Activated CD4-positive, alpha-beta memory T cell treated with anti-CD3 and anti-CD28 coated beads, Interleukin-2, amount 10 ng/mL, durations not matched to agents 7 days and 5 days (primary cell): ENCODE measurements at places on chromosomes 1 and 21.

DNA sequence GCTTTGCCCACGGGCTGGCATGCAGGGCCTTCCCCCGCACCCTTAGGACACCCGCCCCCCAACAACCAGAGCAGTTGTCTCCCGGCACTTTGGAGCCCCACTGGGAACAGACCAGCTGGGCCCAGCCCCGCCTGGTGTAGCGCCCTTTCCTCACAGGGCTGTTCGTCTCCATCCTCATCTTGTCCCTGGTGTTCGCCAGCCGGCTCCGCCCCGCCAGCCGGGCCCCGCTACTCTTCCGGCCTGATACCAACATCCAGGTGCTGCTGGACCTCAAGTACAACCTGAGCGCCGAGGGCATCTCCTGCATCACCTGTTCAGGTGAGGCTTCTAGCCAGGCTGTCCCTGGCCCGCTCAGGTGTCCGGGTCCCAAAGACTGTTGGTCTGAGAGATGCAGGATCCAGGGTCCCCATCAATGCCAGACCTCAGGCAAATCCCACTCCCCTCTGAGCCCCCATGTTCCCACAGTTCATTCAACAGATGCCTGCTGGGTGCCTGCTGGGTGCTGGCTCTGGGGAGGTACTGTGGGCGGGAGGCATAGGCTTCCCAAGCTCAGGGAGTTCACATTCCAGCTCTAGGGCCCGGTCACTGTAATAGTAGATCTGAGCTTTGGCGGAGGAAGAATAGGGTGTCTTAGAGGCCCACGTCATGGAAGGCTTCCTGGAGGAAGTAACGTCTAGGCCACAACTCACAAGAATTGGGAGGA, 41.7 kb downstream of the DISP3 start:
- no peaks in the 10 kb centered on the region for H3K4me1 ChIP-seq
- no peak overlapping the region for H3K4me3 ChIP-seq
- DNase-seq = no peak
- H3K36me3 ChIP-seq = no peaks in the 10 kb centered on the region
- no peaks in the 10 kb centered on the region for H3K27me3 ChIP-seq

- no peak overlapping the region for H3K4me3 ChIP-seq
- no peak overlapping the region for H3K27ac ChIP-seq
- H3K27me3 ChIP-seq = peaks cover 5% of the 10 kb centered on the region
- DNase-seq = no peak
- no peaks in the 10 kb centered on the region for H3K4me1 ChIP-seq
Measured at GRCh38 chr1:47935163-47935562, 62.0 kb downstream of the TRABD2B start.

DNA sequence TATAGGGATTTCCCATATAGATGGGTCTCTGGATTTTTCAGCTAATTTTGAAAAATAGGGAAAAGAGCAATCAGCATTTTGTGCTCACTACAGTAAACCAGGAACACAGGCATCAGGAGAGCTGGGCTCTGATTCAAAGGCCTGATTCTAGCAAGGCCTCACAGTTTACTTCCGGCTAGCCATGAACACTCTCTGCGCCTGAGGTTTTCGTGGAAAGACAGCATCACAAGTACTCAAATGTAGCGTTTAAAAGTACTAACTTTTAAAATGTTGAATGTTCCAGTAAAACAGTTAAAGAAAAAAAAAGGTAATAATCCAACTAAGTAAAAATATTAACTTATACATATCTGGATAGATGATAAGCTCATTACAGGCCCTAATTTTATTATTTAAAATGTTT, 120.6 kb downstream of the SLC45A1 start:
- H3K27ac ChIP-seq = no peak overlapping the region
- H3K4me3 ChIP-seq = no peak overlapping the region
- H3K36me3 ChIP-seq = no peaks in the 10 kb centered on the region
- no peaks in the 10 kb centered on the region for H3K27me3 ChIP-seq

DNA sequence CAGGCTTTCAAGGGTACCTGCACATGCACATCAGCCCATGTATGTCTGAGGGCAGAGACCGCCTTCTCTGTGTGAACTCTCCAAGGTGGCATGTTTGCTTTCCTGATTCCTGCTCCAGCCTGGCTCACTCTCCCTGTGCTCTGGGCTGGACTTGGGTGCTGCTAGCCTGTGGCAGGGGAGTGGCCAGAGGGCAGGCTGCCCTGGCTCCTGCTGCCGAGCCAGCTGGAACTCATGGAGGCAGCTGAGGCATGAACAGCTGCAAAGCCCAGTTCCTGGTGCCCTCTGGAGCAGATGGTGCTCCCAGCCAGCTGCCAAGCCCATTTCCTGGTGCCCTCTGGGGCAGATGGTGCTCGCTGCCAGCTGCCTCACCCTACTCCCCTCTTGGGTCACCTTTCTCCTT, 7.6 kb downstream of the UBL4B start:
- peaks cover 25% of the 10 kb centered on the region for H3K27me3 ChIP-seq
- H3K4me3 ChIP-seq = no peak overlapping the region

- DNase-seq = no peak
- H3K4me3 ChIP-seq = no peak overlapping the region
- no peak overlapping the region for H3K27ac ChIP-seq
- no peaks in the 10 kb centered on the region for H3K36me3 ChIP-seq
Measured at GRCh38 chr21:22703521-22703920, 1705.3 kb downstream of the NCAM2 start.

GRCh38 chr1:71582673-71583072, 501.8 kb upstream of the ZRANB2 start:
- H3K27ac ChIP-seq = no peak overlapping the region
- DNase-seq = no peak
- no peaks in the 10 kb centered on the region for H3K27me3 ChIP-seq
- H3K4me1 ChIP-seq = no peaks in the 10 kb centered on the region
- no peak overlapping the region for H3K4me3 ChIP-seq
- H3K36me3 ChIP-seq = no peaks in the 10 kb centered on the region

GRCh38 chr21:41605178-41605933, 97.4 kb upstream of the TMPRSS2 start:
- no peak overlapping the region for H3K4me3 ChIP-seq
- H3K4me1 ChIP-seq = no peaks in the 10 kb centered on the region
- H3K27me3 ChIP-seq = peaks cover 1% of the 10 kb centered on the region
- DNase-seq = no peak

DNA sequence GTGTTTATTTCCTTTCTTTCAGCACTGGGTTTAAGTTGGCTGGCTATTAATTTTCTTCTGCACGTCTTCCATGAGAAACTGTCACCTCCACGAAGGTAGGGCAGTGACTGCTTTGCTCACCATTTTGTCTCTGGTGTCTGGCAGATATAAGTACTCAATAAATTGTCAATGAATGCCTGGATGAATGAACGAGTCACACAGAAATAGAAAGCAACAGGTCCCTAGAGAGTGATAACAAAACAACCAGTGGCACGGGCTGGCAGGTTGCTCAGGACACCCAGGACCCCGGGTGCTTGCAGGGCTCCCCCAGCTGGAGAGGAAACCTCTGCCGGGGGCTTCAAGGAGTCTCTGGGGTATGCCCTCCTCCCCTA, 3.2 kb upstream of the MYOC start:
- peaks cover 19% of the 10 kb centered on the region for H3K27me3 ChIP-seq
- H3K27ac ChIP-seq = no peak overlapping the region
- H3K4me3 ChIP-seq = no peak overlapping the region
- H3K4me1 ChIP-seq = peaks cover 10% of the 10 kb centered on the region
